ENCODE measurements at places on chromosomes 16 and 17.
A peak's percentile ranks its signal among the peaks of the same experiment; 100 is the strongest.

DNA sequence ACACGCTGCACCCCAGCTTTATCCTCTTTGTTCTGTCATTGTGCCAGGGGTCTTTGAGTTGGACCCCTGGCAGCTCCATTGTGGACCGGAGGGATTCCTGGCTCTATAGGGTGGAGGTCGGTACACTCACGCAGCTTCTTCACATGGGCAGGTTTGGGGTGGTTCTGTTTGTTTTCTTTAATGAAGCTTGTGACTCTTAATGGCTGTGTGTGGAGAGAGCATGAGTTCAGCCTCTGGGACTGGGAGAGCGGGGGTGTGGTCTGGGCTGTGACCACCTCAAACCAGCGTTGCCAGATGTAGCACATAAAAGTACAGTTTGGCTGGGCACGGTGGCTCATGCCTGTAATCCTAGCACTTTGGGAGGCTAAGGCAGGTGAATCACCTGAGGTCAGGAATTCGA, 21.2 kb upstream of the NAGLU start:
- DNase-seq: no peak

DNA sequence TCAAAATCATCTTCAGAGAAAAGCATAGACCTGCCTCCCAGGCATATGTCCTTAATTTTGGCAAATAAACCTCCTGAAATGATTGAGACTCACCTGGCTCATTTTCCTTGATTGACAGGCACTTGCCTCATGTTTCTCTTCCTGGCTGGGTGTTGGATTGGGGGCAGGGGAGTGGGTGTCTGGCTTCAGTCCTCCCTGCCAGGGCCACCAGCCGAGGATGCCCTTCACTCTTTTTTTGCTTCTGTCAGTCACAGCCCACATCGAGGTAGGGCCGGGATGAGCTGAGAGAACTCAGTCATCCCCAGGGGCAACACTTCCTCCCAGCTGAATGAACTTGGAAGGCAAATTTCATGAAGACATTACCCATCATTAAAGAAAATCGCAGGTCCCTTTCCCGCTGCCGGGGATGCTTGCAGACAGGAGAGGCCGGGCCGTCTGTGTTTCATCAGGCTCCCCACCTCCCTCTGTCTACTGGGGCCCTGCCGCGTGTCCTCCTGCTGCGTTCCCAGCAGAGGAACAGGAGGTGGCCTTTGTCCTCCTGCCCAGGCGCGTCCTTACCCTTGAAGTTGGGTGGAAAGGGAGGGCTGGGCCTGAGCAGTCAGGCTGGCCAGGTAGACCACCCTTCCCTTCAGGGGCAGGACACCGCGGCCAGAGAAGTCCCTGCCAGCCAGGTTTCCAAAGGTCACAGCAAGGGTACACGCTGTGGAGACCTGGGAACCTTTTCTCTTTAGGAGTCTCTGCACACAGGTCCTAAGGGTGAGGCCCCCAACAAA, 11.2 kb upstream of the DNAH17 start:
- no peak for DNase-seq

GRCh38 chr17:34504814-34505484, 74.4 kb upstream of the TMEM132E start:
- DNase-seq: no peak

DNA sequence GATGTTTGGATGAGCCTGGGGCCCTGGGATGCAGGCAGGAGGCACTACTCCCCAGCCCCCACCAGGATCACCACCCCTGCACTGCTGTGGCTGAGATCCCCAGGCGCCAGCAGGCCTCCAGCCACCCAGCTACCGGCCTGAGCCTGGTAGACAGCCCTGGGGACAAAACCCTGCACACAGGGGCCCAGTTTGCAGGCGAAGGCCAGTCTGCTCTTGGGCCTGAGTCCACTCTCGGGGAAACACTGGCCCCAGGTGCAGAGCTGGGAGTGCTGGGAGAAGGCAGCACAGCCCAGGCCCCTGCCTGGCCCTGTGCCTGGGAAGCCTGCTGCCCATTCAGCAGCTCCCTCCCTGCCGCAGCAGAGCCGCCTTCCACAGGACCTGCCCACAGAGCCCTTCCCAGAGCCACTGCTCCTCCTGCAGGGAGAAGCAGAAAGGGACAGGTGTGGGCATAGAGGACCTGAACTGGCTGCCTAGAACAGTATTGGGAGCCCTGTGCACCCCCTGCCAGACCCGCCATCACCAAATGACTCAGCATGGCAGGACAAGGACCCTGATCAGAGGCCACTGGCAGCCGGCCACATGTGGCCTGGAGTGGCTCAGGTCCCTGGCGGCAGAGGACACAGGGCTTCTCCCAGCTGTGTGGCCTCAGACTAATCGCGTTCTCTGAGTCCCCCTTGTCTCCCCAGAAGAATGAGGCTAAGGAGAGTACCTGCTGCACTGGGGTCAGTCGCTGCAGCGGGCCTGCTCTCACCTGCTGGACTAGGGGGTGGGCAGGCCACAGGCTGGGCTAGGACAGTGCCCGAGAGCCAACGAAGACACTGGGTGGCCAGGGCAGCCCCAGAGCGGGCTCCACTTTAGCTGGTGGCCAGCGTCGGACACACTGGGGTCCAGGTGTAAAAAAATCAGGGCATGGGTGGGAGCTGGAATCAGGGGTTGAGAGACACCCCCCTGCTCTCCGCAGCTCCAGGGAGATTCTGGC, 10.7 kb downstream of the MSRB1 start:
- no peak for DNase-seq

DNA sequence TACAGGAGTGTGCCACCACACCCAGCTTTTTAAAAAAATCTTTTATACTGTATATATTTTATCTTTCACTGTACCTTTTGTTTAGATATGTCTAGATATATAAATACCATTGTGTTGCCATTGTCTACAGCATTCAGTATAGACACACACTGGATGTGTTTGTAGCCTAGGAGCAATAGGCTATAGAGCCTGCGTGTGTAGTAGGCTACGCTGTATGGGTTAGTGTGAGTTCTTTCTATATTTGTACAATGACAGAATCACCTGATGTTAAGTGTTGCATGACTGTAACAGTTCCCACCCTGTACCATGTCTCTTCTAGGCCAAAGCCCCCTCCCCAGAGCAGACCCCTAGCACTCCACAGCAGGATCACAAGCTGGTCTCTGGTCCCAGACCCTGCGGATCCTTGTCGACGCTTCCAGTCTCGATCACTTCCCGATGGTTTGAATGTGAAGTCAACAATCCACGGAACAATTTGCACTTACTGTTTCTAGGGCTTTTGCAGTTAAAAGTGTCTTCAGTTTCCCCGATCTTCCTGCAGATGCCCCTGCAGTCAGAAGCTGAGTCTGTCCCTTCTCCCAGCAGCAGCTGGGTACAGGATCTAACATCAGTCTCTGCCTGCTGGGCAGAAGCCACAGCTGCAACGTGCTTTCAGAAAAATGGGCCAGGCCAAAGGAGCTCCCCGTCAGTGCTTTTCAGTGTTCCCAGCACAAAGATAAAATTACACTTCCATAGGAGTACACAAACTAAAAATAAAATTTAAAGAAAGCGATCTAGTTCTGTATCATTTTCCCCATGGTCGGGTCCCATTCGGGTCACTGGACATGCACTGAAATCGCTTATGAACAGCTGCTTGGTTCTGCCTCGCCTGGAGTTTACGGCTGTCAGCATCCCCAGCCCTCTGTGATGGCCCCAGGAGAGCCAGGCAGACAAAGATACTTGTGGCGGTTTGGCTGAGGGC, 35.4 kb downstream of the ADAM11 start:
- no peak for DNase-seq

DNA sequence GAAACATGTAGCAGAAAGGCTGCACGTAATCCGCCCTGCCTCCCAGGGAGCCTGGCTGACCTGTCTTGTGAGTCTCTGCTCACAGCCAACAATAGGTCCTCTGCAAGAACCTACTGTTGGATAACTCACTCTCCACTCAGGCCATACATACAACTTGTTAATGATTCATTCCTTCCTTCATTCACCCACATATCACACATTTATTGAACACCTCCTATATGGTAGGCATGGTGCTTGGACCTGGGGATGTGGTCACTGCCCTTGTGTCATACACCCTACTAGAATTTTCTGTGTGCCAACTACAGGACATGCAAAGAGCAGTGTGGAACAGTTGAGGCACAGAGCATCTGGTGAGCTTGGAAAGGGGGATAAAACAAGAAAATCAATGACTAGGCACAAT, 28.1 kb upstream of the HNF1B start:
- DNase-seq: no peak

DNA sequence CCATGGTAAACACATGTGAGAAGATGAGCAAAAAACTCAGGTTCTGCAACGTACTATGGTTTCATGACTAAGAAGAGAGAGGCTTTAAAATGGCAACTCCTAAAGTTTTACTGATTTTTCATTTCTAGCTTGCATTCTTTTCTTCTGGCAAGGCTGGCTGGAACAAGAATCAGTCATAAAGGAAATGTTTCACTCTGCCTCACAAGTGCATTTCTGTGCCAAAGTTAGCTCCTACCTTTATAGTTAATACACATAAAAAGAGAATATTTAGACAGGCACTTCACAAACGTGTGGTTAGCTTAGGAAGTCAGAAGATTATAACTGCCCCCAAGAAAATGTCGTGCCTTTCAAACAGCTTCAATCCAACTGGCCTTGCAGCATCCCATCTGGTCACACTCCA, 417.1 kb upstream of the CDH11 start:
- no peak for DNase-seq

- no peak for DNase-seq
These were observed 34.1 kb upstream of the SLC38A10 start for GRCh38 chr17:81328978-81329926.

DNA sequence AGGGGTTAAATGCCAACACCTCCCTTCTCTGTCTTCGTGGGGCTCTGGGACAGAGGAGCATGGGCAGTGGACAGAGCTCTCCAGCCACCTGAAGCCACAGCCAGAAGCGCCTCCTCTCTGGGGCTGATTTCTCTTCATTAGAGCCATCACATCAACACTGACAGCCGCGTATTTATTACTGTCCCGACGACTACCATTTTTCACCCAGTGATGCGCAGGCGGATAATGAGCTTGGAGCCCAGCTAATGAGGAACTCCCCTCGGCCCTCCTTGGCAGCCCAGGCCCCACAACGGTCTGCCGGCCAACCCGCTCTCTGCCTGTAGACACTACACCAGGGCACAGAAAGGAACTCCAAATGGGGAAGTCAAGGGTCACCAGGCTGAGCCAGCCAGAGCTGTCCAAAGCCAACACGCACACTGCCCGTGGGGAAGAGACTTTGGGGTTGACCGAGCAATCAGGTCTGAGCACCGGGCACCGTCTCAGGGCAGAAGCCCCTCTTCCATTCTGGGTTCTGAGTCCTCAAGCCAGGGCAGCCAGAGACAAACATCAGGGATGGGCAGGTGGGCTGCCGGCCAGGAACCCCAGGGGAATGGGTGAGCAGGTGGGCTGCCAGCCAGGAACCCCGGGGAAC, 13.2 kb downstream of the SDK2 start:
- no peak for DNase-seq

DNA sequence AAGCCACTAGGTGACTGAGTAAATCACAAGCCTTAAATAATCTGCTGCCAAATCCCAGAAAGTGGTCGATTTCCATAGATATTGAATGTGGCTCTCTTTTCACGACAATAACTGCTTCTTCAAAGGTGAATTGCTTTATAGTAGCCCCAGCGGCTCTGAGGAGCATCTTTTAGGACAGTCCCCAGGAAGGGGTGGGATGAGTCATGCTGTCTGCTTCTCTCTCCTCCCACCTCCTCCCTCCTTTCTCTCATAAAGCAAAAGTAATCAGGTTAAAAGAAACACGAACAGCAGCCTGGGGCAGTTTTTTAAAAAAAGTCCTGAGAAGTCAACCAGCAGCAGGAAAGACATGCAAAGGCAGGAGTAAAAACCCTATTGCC, 1.8 kb downstream of the KIAA0513 start:
- DNase-seq: peak; percentile 35

DNA sequence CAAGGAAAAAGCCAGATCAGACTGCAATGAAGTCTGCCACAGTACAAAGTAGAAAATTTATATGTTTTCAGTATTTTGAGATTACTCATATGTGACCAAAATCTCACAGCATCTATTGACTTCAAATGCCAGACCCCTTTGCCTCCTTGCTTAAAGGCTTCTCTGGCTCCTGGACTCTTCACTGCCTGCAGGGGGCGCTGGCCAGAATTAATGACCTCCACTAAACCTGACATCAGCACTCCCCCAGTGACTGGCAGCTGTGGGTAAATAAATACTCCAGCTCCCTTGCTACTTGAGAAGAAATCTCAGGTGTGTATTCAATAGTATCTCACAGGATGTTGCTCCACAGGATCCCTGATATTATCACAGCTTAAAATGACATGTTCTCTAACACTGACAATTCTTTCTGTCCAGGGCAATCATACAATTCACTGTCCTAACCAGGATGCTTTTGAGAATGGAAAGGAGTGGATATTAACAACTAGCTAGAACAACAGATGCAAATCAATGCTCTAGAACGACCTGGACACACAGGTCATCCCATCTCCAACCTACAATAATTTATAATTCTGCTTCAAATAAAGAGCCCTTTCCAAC, 4.0 kb downstream of the BECN1 start:
- peak; percentile 51 for DNase-seq

DNA sequence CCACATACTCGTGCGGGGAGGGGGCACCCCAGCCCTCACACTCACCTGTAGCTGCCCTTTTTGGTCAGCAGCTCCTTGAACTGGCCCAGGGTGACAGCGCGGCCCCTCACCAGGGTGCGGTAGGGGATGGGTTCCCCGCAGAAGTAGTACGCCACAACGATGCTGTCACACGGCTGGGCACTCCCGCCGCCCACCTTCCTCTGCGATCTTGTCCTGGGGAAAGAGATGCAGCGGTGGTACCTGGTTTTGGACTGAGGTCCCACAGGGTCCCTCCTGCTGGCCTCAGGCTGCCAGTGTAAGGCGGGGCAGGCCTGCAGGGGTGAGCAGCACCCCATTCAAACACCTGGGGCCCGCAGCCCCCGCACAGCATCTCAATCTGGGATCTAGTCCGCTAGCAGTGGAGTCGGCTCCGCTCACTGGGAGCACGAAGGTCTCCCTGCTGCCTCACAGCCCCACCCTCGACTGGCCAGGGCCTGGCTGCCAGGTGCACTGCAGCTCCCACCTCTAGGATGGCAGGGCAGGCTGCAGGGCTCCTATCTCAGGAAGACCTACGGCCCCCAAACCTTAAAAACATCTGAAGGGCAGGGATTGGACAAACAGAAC, 6.5 kb downstream of the PDIA2 start:
- no peak for DNase-seq

- DNase-seq: peak; percentile 9
These were observed 4.7 kb upstream of the IGSF6 start for GRCh38 chr16:21656795-21657768.

Measured in stimulated activated CD8-positive, alpha-beta memory T cell treated with anti-CD3 and anti-CD28 coated beads, Interleukin-2, amount 100 ng/mL, for 1 hour (primary cell).